ENCODE measurements at places on chromosomes 13 and 19. TPM values are rescaled to one million over a fixed set of nuclear protein-coding genes. Genes with fewer than 3 reads are reported as not detected.

- H3K27me3 ChIP-seq: peaks cover 27% of the 10 kb centered on the region
- no peak overlapping the region for H3K27ac ChIP-seq
- no peaks in the 10 kb centered on the region for H3K36me3 ChIP-seq
- H3K4me1 ChIP-seq: peaks cover 6% of the 10 kb centered on the region
These were observed 4.0 kb downstream of the ADGRE2 start for GRCh38 chr19:14774373-14774772.

DNA sequence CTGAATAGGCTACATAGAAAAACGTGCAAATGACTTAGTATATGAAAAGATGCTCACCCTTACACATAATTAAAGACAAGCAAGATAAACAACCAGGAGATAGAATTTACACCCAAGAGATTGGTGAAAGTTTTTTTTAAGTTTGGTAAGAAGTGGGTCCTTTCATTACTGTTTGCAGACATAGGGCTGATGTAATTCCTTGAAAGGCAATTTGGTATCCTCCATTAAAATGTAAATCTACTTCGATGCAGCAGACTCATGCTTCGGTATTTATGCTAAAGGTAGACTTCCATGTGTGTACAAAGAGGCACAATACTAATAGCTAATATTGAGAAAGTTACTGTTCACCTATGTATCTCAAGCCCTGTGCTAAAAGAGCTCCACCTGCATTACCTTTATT lies 33.5 kb downstream of the CNMD start:
- no peak overlapping the region for H3K4me3 ChIP-seq
- no peak overlapping the region for H3K27ac ChIP-seq
- H3K4me1 ChIP-seq: no peaks in the 10 kb centered on the region
- no peaks in the 10 kb centered on the region for H3K36me3 ChIP-seq
- no peak for DNase-seq
- no peaks in the 10 kb centered on the region for H3K27me3 ChIP-seq

DNA sequence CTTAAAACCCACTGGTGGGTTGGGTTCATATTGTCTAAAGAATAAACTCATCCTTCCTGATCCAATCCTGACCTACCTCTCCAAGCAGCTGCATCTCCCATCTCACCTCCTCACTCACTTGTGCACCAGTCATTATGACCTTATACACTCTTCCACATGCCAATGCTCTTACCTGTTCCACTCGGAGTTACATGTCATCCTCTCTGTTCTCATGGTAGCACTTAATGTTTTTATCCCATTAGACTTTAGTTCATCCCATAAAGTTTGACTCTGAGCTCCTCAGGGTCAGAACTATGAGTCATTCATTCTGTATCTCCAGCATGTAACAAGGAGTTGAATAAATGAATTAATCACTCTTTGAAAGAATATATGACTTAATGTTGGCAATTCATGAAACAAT lies 330.2 kb downstream of the KLF12 start:
- no peak overlapping the region for H3K4me3 ChIP-seq
- no peak overlapping the region for H3K27ac ChIP-seq
- peaks cover 13% of the 10 kb centered on the region for H3K36me3 ChIP-seq
- DNase-seq: no peak
- H3K4me1 ChIP-seq: peaks cover 10% of the 10 kb centered on the region
- no peaks in the 10 kb centered on the region for H3K27me3 ChIP-seq

DNA sequence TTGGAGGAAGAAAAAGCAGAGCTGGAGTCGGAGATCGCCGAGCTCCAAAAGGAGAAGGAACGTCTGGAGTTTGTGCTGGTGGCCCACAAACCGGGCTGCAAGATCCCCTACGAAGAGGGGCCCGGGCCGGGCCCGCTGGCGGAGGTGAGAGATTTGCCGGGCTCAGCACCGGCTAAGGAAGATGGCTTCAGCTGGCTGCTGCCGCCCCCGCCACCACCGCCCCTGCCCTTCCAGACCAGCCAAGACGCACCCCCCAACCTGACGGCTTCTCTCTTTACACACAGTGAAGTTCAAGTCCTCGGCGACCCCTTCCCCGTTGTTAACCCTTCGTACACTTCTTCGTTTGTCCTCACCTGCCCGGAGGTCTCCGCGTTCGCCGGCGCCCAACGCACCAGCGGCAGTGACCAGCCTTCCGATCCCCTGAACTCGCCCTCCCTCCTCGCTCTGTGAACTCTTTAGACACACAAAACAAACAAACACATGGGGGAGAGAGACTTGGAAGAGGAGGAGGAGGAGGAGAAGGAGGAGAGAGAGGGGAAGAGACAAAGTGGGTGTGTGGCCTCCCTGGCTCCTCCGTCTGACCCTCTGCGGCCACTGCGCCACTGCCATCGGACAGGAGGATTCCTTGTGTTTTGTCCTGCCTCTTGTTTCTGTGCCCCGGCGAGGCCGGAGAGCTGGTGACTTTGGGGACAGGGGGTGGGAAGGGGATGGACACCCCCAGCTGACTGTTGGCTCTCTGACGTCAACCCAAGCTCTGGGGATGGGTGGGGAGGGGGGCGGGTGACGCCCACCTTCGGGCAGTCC lies 5.0 kb downstream of the FOSB start:
- H3K36me3 ChIP-seq: peaks cover 8% of the 10 kb centered on the region
- H3K4me3 ChIP-seq: no peak overlapping the region
- no peak overlapping the region for H3K27ac ChIP-seq
- H3K27me3 ChIP-seq: no peaks in the 10 kb centered on the region
- DNase-seq: no peak

DNA sequence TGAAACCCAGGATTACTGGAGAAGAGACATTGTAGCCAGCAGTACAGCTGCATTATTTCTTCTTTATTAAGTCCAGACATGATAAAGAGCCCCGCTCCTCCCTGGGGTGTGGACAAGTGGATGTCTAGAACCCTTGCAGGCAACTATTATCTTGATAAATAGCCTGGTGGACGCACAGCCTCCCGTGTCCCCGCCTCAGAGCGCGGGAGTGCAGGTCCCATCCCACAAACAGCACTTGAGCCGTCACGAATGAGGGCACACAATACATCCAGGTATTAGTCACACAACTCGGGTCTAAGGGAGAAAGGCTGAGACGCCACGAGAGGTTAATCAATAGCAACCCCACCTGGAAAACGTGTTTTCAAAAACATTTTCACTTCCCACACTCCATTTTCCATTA lies 213.2 kb upstream of the SOX1 start:
- H3K4me3 ChIP-seq: no peak overlapping the region
- H3K27ac ChIP-seq: no peak overlapping the region
- H3K36me3 ChIP-seq: no peaks in the 10 kb centered on the region

DNA sequence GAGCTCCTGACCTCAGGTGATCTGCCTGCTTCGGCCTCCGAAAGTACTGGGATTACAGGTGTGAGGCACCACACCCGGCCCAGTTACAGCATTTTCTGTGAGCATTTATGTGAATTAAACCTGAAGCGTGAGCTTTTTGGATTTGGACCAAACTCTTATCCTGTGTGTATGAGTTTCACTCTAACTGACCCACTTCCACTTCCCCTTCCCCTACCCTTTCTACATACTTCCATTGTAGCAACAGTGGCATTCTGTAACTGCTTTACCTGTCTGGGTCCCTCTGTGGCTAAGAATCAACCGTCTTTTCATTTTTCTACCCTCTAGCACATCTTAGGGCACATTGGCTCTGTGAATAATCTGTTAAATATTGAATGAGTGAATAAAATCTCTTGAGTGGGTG lies 16.2 kb downstream of the FRY start:
- peaks cover under 1% of the 10 kb centered on the region for H3K36me3 ChIP-seq
- H3K4me1 ChIP-seq: peaks cover 45% of the 10 kb centered on the region
- no peak for DNase-seq
- H3K4me3 ChIP-seq: no peak overlapping the region
- no peaks in the 10 kb centered on the region for H3K27me3 ChIP-seq

DNA sequence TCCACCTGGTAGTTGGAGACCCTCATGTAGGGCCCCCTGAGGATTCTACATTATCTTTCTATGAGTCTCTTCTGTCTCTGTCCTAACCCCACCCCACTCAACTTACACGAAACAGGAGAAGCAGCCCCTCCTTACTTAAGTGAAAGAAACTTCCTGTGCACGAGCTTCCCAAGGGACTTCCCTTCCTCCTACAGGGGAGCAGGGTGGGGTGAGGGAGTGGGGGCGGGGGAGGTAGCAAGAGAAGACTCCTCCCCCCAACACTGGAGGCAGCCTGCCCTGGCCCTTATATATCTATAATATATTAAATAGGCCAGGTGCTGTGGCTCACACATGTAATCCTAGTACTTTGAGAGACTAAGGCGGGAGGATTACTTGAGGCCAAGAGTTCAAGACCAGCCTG lies 5.5 kb upstream of the PDE4C start:
- no peak for DNase-seq
- peaks cover 3% of the 10 kb centered on the region for H3K4me1 ChIP-seq
- no peak overlapping the region for H3K4me3 ChIP-seq
- peaks cover 67% of the 10 kb centered on the region for H3K27me3 ChIP-seq
- H3K27ac ChIP-seq: no peak overlapping the region

DNA sequence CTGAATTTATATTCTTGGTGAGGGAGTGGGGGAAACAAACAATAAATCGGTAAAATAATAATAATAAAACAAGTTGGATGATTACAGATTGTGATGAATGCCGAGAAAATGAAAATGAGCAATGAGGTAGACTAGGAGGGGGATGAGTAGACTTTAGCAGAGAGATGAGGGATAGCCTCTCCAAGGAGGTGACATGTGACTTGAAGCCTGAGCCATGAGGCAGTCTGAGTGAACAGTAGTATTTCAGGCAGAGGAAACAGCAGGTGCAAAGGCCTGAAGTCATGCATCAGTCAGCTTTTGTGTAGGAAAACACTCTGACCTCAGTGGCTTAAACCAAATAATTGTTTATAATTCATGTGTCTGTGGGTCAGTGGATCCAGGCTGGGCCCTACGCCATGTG lies 4.6 kb downstream of the ZNF135 start:
- peaks cover 3% of the 10 kb centered on the region for H3K4me1 ChIP-seq
- no peak overlapping the region for H3K4me3 ChIP-seq
- no peak overlapping the region for H3K27ac ChIP-seq
- DNase-seq: no peak
- H3K36me3 ChIP-seq: peaks cover 46% of the 10 kb centered on the region

GRCh38 chr13:29117663-29118062 lies 297.5 kb downstream of the MTUS2 start:
- DNase-seq: no peak
- no peaks in the 10 kb centered on the region for H3K4me1 ChIP-seq
- H3K4me3 ChIP-seq: no peak overlapping the region
- H3K27ac ChIP-seq: no peak overlapping the region
- H3K27me3 ChIP-seq: no peaks in the 10 kb centered on the region

DNA sequence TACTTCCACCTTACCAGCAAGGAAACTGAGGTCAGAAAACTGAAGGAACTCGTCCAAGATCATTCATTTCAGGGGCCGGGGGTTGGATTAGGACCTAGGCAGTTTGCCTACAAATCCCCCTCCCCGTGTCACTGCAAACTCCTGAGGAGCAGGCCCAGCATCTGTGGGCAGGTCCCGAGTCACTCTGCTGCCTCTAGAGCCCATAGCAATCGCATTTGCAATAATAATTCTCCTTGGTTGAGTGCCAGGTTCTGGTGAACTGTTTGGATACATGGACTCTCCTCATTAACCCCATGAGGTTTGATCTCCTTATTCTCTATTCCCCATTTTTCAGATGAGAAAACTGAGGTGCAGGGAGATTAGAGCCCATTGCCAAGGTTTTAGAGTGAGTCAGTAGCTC lies 903 bp downstream of the PIN1 start:
- no peak for DNase-seq
- H3K27ac ChIP-seq: no peak overlapping the region
- peaks cover 23% of the 10 kb centered on the region for H3K4me1 ChIP-seq
- peaks cover 13% of the 10 kb centered on the region for H3K36me3 ChIP-seq
- no peaks in the 10 kb centered on the region for H3K27me3 ChIP-seq

DNA sequence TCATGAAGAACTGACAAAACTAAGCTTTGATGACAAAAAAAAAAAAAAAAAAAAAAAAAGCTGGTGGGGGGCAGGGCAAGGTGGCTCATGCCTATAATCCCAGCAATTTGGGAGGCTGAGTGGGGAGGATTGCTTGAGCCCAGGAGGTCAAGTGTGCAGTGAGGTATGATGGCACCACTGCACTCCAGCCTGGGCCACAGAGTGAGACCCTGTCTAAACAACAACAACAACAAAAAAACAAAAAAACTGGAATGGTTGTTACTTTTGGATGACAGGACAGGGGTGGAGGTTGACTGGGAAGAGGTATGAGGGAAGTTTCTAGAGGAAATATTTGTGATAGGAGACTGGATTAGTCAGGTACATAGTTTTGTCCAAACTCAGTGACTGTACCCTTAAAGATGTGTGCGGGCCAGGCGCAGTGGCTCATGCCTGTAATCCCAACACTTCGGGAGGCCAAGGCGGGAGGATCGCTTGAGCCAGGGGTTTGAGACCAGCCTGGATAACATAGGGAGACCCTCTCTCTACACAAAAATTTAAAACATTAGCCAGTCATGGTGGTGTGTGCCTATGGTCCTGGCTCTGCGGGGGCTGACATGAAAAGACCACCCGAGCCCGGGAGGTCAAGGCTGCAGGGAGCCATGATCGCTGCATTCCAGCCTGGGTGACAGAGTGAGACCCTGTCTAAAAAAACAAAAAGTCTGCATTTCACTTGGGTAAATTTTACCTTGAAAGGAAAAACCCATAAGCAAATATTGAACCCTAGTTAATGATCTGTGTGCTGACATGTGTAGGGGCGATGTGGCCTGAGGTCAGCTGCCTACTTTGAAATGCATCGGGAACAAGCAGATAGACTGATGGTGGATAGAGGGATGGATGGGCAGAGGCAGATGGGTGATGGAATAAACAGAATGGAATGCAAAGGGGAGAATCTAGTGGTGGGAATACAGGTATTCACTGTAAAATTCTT lies 37.0 kb downstream of the CERS4 start:
- DNase-seq: no peak
- peaks cover 16% of the 10 kb centered on the region for H3K36me3 ChIP-seq
- H3K4me1 ChIP-seq: no peaks in the 10 kb centered on the region
- H3K4me3 ChIP-seq: no peak overlapping the region
- no peak overlapping the region for H3K27ac ChIP-seq

DNA sequence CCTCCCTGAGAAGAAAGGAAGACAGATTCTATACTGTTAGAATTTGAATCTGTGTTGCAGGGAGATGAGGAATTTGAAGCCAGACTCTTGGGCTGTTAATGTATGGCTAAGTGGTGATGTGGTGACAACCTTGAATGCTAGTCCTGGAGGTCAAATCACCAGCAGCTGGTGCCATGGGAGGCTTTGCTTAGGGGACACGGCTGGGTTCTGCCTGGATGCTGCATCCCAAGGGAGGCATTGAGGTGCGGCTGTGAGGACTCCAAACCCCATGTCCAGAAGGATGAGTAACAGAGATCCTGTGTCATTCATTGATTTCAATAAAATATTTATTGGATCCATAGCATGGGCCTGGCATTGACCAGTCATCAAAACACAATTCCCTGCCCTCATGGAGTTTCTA lies 42.3 kb downstream of the RFX2 start:
- no peaks in the 10 kb centered on the region for H3K36me3 ChIP-seq
- peaks cover 28% of the 10 kb centered on the region for H3K4me1 ChIP-seq
- H3K4me3 ChIP-seq: no peak overlapping the region
- no peak for DNase-seq
- no peak overlapping the region for H3K27ac ChIP-seq

ZIK1 gene
- 3.4 TPM for total RNA-seq

ZNF723 gene
- 0.12 TPM for total RNA-seq

LGI4 gene
- total RNA-seq: 0.51 TPM

EPS8L1 gene
- total RNA-seq: 2.7 TPM

OR10H1 gene
- total RNA-seq: not detected

IL17D gene
- 0.12 TPM for total RNA-seq

SERPINE3 gene
- not detected for total RNA-seq
